ENCODE measurements at places on chromosomes 4 and X.
A peak's percentile ranks its signal among the peaks of the same experiment; 100 is the strongest.

DNA sequence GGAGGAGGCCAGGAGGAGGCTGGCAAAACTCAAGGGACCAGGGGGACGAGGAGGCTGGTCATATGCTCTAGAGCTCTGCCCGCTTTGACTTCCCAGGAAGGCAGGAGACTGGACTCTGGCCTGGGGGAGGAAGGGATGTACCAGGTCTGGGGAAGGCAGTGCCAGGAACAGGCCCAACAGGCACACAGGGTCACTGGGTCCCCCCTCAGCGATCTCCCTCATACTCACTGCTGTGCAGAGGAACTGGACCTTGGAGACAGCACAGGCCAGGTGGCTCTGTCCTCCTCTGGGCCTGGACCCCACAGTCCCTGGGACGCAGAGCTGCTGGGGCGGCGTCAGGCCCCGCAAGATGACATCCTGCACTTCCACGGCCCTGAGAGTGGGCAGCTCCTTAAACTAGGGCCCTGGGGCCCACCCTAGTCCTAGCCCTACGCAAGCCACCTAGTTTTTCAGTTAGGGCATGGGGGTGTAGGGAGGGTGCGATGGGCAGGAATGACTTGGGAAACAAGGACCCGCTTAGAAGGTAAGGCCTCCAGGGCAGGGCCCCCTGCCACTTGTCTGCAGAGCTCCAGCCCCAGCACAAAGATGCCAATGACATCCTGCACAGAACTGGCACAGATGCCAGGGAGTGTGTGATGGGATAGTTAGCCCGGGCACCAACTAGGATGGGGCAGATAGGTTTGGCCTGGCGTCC, 59.5 kb downstream of the HTRA3 start:
- DNase-seq = no peak

GRCh38 chr4:108637856-108638255, 12.5 kb upstream of the OSTC start:
- no peak for DNase-seq

DNA sequence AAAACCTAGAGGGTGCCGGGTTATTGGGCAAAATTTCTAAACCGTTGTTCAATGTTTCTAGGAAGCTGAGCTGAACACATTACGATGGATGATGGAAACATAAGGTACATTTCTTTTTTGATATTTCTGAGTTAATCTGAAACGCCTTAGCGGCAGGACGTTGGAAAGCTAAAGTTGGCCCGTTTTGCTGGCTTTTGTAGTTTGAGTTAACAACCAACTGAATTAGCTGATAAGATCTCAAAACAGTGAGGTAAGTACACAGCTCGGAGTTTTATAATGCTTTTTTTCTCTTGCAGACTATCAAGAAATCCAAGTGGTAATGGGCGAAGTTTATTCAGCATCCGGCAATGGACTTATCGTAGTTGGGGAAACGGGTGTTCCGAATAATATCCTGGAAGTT, 73.5 kb downstream of the PRSS12 start:
- peak; percentile 61 for DNase-seq

DNA sequence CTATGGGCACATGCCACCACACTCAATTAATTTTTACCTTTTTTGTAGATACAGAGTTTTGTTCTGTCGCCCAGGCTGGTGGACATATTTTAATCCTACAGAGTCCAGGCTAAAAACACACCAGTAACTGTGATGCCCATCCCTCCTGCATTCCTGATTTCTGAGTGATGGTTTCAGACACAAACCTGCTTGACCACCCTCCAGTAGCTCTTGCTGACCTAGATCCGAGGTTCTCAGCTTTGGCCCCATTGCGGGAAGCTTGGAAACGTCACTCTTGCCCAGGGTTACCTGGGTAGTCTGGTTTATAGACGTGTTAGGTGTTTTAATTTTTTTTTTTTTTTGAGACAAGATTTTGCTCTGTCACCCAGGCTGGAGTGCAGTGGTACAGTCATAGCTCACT, 7.5 kb downstream of the CD99 start:
- no peak for DNase-seq

GRCh38 chr4:168835880-168836454, 174.1 kb downstream of the CBR4 start:
- DNase-seq = no peak

DNA sequence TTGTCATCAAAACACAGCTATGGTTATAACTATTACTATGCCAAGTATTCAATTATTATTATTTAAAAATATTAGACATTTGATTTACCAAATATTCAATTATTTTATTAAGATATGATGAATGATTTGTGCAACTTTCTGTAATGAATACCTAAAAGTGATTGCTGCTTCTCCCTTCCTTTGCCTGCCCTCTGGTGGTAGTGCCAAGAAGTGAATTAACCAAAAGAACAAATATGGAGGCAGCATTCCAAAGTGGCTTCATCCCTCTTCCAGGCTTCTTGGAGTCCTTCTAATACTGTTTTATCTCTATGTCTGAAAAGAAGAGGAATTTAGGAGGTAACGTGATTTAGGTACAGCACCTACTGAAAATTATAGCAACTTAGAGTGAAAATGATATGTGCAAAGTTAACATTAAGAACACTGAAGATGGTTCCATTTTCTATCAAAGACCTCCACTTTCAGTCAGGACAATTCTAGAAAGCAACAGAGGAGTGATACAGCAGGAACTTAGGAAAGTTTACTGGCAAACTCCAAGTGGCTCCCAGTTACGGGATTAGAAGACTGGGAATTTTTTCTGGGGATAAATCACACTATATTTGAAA, 43.0 kb downstream of the ENPEP start:
- peak; percentile 61 for DNase-seq

- DNase-seq = no peak
Observed at GRCh38 chr4:71189471-71189870, 149.3 kb upstream of the SLC4A4 start.

- DNase-seq = no peak
Observed at GRCh38 chrX:17809273-17809672, 51.8 kb downstream of the RAI2 start.

- DNase-seq = no peak
Observed at GRCh38 chrX:21373637-21374162, 518 bp upstream of the CNKSR2 start.

GRCh38 chrX:66030505-66031317, 9.2 kb downstream of the VSIG4 start:
- peak; percentile 42 for DNase-seq

DNA sequence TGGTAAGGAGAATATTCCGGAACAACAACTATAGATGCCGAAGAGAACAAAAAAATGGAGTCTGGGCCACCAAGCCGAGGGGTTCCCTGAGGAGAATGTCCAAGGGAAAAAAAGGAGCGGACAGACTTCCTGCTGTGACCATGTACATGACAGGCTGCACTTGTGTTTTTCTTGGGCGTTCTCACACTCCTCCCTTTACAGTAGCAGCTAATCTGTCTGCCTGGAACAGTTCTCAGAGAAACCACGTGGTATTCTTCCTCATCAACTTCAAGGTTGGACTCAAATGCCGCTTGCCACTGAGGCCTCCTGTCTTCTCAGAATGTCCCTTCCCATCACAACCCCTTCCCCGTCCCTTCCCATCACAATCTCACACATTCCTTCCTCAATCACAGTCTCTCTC, 30.8 kb upstream of the MTNR1A start:
- DNase-seq = no peak

- no peak for DNase-seq
Observed at GRCh38 chr4:123750044-123750443, 353.4 kb downstream of the SPRY1 start.

GRCh38 chr4:182808673-182809416, 108.3 kb downstream of the DCTD start:
- no peak for DNase-seq

- DNase-seq = no peak
Observed at GRCh38 chr4:67751260-67751659, 2.9 kb downstream of the GNRHR start.

GRCh38 chr4:190014771-190015537, 12.1 kb downstream of the FRG2 start:
- no peak for DNase-seq

DNA sequence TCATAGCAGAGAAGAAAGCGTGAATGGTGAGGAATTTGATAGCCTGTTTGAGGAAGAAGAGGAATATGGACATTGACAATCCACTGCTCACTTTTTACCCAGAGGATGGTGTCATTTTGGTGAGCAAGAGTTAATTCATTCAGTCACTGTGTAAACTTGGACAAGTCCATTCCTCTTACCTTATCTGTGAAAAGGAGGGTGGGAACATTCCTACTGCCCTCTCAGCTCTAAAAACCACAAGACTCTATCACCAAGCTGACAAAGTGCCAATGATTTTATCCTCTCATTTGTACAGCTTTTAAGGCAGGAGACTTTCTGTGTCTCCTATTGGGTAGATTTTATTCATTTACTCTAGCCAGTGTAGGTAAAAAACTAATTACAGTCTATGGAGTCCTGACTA, 103.8 kb downstream of the LUZP4 start:
- no peak for DNase-seq

GRCh38 chr4:14842964-14843630, 159.2 kb upstream of the CPEB2 start:
- no peak for DNase-seq

- peak; percentile 16 for DNase-seq
Observed at GRCh38 chrX:120334151-120334550, 22.9 kb upstream of the TMEM255A start.

DNA sequence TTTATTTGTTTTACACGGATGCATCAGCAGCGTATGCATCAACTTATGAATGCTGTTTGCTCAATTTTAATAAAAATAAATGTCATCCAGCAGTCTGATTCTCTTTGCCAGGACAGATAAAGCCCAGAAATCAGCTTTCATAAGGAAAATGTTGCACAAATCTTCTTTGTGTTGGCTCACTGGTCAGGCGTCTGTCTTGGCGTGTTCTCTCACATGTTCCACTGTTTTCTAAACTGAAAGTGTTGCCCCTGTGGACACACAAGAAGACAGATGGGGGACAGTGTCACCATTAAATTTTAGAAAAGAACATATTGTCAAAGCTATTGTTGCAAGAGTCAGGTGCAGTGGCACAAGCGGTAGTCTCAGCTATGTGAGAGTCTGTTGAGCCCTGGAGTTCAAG, 316.2 kb downstream of the CENPC start:
- DNase-seq = no peak

- DNase-seq = no peak
Observed at GRCh38 chr4:3234171-3235029, 14.6 kb upstream of the MSANTD1 start.

GRCh38 chr4:86921608-86922252, 13.1 kb upstream of the AFF1 start:
- DNase-seq = no peak

DNA sequence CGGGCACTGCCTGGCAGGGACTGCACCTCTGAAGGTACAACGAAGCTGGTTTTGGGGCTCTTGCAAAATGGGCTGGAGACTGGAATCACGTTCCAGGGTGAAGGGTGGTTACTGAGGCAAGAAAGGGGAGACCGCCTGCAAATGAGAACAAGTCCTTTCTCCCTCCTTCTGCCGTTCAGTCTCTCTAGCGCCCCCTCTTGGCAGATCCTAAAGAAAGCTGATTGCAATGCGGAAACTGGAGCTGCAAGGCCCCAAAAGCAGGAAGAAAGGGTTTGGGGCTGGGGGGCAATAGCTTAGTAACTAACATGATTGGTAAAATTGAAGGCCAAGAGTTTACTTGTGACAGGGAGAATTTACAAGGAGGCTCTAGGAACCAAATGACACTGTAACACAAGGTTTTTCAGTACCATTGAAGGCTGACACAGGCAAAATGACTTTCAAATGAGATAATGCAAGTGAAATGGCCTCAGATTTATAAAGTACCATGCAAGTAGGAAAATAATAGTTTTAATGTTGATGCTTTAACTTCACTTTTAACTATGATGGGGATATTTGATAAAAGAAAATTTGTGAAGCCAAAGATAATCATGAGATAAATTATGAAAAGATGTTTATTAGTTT, 222.7 kb upstream of the HAND2 start:
- peak; percentile 61 for DNase-seq

- DNase-seq = no peak
Observed at GRCh38 chr4:79178760-79179159, 147.1 kb downstream of the NAA11 start.

DNA sequence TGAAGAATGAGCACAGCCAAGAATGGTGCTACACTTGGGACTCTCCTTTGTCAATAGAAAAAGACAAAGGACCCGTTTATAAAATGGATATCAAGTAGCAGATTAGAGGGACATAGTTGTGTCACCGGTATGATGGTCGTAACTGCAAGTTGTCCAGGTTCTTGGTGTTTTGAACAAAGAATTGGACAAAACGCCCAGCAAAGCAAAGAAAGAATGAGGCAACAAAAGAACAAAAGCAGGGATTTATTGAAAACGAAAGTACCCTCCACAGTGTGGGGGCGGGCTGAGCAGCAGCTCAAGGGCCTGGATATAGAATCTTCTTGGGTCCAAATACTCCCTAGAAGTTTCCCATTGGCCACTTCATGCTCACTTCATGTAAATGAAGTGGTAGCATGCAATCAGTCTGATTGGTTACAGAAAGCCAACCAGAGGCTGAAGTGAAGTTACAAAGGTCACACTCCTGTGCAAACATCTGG, 54.7 kb downstream of the SHROOM3 start:
- no peak for DNase-seq

DNA sequence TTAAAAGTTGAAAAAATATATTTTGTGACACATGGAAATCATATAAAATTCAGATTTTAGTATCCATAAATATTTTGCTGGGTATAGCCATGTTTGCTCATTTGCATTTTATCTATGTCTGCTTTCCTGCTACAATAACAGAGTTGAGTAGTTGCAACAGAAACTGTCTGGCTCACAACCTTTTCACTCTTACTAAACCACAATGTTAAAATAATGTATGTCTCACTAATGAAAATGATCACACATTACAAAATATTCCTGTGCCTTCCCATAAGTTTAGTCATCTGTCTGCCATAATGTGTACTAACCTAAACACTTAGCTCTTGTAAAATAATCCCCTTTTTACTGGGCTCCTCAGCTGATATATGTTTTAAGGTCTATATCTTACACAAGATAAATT, 174.0 kb upstream of the PRPS2 start:
- no peak for DNase-seq

- no peak for DNase-seq
Observed at GRCh38 chrX:138847930-138848329, 136.4 kb upstream of the FGF13 start.

DNA sequence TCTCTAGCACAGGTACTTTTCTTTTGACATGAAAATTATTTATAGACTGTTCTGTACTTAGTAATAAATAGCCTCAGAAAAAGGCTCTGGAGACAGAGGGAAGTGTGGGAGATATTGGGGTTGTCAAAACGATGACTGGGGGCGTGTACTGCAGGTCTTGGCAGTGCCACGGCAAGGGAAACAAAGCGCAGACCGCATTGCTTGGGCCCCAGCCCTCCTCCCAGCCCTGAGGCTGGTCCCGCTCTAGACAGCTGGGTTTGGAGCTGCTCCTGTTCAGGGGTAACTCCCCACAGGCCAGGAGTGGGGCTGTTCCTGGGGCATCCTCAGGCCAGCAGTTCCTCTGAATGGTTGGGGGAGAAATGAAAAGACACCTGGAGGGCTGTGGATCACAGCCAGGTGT, 131.7 kb downstream of the RASL11B start:
- DNase-seq = no peak
